ENCODE measurements at places on chromosomes 7 and 10.

GRCh38 chr10:76251841-76252671 lies 820.6 kb downstream of the LRMDA start:
- DNase-seq = no peak

- DNase-seq = no peak
Measured at GRCh38 chr7:13627455-13627854, 362.0 kb downstream of the ETV1 start.

GRCh38 chr7:35342786-35343185 lies 88.9 kb upstream of the TBX20 start:
- DNase-seq = no peak

GRCh38 chr7:84083846-84084245 lies 110.7 kb downstream of the SEMA3A start:
- DNase-seq = no peak
